ENCODE measurements at places on chromosomes 5 and 9.

GRCh38 chr5:42721484-42721883 is 35.1 kb upstream of the CCDC152 start:
- no peak for DNase-seq

- DNase-seq = no peak
Measured at GRCh38 chr5:134530301-134531077, 5.0 kb downstream of the JADE2 start.

DNA sequence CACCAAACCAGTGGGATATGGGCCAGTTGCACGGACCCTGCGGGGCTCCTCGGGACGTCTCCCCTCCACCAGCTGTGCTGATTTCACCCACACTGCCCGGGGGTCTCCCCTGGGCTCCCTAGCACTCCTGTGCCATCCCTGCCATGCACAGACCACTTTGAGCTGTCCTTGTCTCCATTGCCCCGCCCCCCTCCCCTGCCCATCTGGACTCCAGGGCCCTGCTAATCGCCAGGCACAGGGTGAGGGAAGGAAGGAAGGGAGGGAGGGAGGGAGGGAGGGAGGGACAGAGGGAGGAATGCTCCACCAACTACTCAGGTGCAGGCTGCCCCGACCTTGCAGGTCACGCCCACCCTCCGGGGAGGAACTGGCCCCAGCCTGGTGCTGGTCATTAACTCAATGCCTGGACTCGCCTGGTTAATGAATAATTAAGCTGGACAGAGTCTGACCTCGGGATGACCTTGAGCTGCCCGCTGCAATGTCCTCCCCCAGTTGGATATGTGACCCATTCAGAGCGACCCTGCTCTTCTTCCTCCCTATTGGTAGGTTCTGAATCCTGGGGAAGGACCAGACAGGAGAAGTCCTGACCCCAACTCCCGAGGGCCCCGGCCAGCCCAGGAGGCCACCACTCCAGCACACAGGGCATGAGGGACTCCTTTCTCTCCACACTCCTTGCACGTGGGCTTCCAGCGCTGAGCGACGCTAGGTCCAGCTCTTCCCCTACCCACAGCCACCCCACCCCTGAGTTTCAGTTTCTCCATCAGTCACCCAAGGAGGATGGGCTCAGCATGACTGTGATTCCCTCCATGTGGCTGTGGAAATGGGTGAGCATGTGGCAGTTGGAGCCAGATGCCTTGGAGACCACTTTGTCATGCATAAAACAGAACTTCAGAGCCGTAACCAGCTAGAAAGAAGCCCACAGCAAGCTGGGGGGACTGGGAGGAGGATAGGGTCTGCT is 62.1 kb downstream of the C9orf50 start:
- no peak for DNase-seq

- no peak for DNase-seq
Measured at GRCh38 chr5:133106761-133107572, 55.2 kb downstream of the HSPA4 start.

DNA sequence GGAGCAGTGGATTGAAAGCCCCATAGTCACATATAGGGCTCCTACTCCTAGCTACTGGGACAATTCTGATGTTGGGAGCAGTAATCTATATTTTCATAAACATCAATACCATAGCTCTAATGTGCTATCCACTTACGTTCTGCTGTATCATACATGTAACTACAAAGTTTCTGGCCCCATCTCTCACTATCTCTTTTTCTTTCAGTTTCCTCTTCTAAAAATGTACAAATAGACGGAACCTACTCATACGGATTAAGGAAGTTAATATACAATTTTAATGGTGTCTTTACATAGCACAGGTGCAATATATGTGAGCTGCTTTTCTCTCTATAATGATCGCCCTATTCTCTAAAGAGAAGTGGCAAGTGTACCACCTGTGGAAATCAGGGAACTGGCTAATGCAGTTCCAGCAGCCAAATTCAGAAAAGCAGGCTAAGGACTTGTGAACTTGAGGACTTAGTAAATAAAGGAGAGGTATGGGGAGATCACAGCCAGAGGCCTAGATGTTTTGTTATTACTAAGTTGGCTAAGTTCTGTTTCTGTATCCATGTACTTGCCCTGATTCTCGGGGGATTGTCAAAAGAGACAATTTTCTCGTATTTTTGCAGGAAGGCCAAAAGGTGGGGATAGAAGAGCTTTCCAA is 1021.9 kb downstream of the CDH12 start:
- no peak for DNase-seq

- no peak for DNase-seq
Measured at GRCh38 chr5:38870595-38870994, 24.8 kb downstream of the OSMR start.

DNA sequence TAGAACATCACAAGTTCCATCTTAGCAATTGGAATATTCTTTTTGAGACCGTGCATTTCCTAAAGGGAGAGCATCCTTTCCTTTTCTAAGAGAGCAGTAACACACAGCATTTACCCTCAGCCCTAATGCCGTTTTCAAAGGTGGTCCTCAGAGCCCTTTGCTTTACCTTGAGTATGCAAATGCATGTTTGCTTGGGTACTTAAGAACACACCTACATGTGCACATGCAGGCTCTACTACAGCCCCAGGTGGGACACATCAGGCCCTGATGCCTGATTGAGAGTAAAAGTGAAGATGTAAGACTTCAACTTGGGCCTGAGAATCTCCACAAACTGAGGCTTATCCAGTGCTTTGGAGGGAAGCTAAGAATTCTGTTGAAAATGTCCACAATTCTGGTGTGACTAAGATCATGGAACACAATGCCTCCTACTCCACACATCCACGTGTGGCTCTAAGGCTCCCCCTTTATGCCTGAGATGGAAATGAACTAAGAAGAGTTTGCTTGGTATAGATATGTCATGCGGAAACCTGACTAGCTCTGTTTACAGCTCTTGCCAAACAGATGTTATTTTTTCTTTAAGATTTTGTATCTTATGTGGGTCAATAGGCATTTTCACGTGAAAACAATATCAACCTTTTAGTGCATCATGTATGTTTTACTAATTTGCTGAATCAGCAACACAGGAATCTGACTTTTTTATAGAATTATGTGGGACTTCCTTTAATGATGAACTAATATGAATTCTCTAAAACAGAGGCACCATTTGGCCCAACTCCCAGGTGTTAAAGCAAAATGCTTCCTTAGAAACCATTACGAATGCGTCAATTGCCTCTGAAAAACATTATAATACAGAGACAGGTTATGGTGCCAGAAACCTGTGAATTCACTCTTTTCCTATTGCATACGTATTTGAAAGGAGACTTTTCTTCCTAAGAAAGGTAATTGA is 48.9 kb upstream of the SLC2A8 start:
- DNase-seq = peak; percentile 29

- no peak for DNase-seq
Measured at GRCh38 chr5:54295651-54296276, 14.6 kb downstream of the ARL15 start.

DNA sequence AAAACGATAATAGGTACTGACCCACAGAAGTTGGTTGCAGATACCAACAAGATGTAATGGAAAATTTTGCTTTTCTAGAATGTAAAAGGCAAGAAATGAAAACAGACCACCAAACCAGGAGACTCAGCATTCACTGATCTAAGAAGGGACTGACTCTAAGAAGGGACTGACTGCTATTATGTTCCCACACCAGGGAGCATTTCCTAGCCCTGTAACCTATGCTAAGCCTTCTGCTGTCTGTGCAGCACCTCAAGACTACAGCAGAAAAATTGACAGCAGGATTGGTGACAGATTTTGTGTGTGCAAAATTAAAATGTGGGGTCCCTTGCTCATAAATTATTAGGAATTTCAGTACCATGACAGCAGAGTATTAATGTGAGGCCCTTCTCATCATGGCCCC is 154.8 kb downstream of the GABRB2 start:
- DNase-seq = no peak

- DNase-seq = no peak
Measured at GRCh38 chr9:123441769-123442168, 85.8 kb downstream of the CRB2 start.

DNA sequence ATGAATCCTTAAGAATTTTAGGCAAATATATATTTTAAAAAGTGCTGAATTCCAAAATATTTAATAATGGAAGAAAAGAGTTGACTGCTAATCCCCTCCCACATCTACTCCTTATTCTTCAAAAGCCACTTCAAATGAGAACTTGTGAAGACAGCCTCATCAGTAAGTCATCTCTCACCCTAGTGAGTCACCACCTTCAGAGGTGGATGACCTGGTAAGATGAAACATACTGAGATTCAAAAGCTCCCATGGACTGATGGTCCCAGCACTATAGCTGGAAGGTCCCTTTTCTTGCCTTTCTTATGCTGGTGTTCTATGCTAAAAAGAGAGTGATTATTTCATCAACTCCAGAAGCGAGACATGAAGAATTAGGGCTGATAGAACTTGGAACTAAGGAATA is 37.8 kb upstream of the SPDL1 start:
- DNase-seq = peak; percentile 51

GRCh38 chr9:89497257-89497963 is 503 bp downstream of the SEMA4D start:
- DNase-seq = no peak

GRCh38 chr5:8766448-8766847 is 779.4 kb downstream of the SEMA5A start:
- no peak for DNase-seq

DNA sequence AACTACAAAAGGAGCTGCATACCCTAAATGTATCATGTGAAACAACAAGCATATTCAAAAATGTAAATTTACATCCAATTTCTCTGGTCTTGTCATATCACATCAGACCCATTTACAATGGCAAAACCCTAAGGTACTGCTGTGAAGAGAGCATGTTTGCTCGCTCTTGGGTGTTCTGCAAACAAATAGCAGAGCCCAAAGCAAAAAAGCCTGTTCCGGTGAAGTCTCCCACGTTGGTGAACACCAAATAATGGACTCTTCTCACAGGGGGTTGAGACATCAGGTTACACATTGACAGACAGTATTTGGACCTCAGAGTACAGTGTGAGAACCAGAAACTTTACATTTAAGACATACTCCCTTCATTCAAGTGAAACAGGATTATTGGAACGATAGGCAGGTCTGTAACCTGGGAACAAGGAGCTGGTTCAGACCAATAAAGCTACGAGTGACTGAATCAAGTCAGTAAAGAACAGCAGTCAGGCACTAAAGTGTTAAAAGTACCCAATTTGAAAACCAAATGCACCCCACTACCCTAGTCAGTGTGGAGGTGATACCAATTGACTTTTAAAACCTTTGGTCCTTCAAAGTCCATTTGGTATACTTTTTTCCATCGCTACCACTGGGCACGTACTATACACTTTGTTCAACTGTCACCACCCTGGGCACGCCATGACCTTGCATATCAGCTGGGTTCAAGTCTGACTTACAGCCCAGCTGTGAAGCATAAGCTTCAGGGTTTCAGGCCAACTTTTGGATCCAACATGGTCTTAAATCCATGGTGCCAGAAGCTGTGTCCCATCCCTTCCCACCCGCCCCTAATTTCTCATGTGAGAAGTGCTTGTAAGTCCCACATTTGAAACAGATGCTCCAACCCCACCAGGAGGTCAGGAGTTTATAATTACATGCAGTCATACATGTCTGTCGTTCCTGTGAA is 36.4 kb downstream of the ETF1 start:
- no peak for DNase-seq

GRCh38 chr9:94096819-94097577 is 12.7 kb downstream of the PTPDC1 start:
- peak; percentile 30 for DNase-seq

DNA sequence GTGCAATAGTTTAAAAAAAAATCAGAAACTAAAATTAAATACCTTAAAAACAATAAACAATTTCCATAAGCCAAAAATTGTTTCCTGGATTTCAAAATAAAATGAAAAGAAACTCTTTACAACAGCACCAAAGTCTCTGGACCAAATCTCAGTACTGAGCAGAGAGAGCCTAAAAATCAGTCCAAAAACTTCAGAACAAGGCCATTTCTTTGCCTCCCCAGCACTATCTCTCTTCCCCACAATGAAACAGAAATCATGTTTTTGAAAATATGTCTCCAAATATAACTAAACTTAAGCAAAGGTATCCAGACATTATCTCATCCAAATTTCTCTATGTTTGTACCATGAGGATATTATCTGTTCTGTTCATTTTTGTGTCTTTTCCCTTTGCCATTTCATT is 1.0 kb downstream of the FREM1 start:
- DNase-seq = no peak

Data from NCI-H226 (cell line).